ENCODE measurements at places on chromosomes 4 and X.

DNA sequence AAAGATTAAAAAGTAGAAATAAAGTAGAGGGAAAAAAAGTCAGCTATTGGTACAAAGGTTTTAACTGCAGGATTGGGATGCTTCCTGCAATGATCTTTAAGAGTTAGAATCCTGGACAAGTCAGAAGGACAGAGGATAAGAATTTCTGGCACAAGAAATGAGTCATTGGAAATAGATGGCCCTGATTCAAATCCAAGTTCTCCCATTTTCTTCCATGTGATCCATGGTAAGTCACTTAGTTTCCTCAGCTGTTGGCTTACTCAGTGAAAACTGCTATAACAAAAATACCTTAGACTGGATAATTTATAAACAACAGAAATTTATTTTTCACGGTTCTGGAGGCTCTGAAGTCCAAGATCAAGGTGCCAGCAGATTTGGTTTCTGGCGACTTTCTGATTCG is 13.3 kb upstream of the TBC1D19 start:
- no peak for DNase-seq

DNA sequence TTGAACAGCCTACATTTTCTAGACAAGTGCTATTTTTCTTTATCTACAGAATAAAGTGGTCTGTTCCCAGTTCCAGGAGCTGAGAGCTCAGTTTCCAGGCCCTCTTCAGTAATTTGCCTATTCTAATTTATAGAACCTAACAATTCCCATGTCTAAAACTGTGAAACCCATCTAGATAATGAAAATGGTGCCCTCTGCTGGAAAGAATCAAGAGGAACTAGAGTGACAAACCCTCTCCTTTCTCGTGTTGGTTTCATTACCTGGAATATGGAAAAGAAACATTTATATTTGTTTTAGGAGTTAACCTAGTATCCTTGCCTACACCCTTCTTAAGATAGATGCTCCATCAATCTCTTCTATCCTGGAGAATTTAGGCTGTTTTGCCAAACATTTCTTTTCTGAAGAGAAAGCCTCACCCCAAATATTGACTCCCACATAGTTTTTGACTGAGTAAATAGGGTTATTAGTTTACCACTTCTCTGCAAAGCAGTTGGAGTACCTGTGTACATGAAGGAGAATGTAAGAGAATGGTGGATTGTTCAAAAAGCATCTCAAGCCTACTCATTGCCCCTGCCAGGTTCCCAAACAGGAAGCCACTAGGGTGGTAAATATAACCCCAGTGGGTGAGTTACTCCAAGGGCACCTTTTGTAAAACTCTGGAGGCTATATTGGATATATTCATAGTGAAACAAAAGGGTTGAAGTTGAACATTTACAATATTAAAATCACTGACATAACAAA is 121.6 kb downstream of the RASL11B start:
- no peak for DNase-seq

DNA sequence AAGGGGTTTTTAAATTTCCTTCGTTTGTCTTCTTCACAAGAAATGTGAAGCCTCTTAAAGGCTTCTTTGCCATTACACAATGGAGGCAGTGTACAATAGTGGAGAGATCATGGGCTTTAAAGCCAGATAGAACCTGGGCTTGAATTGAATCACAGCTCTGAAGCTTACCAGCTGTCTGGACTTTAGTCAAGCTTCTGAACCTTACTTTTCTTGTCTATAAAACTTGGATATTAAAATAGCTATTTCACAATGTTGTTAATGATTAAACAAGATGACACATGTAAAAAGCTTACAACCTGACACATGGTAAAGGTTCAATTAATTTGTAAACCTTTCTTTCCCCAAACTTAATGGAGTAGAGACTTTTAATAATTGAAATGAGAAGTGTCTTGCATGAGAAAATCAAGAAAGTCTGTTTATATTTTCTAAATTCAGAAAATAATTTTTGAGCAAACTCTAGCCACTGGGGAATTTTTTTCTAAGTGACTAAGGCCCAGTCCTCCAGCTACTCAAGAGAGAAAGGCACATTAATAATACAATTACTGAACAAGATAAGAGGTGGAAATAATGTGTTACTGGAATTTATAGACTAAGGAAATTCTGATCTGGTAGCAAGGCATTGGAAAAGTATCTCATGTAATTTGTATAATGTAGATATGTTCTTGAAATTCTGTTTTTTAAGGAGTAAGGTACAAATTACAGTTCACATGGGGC is 21.7 kb upstream of the TBC1D8B start:
- no peak for DNase-seq

DNA sequence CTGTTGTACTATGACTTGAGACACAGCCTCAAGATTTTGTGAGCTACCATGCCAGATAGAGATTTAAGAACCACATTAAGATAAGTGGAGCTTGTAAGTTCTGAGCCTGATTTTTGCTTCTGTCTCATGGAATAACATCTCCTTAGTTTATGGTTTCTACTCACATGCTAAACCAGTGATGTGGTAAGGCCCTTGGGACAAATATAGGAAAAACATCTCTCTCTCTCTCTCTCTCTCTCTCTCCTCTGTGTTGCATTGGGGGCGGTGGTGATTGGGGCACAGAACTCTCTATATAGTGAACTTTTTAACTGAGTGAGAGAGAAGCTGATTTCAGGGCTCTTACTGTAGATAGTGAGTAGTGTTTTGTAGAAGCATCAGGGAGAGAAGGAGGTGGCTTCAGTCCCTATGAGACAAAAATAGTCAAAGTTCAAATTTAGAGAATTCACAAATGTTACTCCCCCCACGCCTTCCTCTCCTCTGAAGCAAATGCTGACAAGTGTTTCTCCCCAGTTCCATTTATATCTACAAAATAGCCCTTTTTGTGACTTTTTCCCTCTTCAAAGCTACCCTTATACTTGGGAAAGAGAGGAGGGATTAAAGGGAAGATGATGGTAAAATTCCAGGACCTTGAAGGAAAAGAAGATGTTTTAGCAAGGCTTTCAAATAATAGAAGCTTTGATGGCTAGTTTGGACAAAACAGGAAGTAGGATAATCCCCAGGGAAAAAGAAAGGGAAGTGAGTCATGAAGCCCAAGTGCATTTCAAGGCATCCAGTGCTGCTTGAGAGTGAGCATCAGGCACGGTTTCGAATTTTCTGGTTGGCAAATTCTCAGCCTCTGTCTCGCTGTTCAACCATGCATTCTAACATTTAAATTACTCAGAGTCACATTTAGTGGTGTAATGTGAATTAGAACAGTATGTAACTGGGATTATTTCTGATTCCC is 134.3 kb upstream of the AP1S2 start:
- DNase-seq: no peak

GRCh38 chr4:143381189-143382118 is 44.8 kb downstream of the GAB1 start:
- DNase-seq: no peak

DNA sequence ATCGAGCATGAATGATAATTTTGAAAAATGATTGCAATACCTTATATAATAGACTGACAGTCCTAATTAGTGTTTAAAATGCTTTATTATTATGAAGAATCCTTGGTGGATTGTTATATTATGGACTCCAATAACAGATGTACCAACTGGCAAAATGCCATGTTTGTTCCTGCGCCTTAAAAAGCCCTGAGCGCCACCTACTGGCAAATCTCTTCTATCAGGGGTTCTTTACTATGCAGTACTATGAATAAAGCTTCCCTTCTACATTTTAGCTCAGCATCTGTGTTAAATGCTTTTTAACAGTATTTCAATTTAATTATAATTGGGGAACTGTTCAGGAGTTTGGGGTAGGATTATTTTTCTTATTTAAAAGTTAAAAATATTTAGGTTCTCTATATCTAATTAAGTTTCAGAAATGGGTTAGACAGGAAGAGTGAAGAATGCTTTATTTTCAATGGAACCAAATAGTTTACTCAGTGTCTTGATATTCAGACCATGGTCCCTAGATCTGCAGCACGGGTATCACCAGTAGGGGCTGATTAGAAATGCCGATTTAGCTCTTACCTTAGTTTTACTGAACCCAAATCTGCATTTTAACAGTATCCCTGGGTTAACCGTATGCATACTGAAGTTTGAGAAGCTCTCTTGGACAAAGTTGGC is 20.0 kb downstream of the CFAP97 start:
- DNase-seq: peak; percentile 29

DNA sequence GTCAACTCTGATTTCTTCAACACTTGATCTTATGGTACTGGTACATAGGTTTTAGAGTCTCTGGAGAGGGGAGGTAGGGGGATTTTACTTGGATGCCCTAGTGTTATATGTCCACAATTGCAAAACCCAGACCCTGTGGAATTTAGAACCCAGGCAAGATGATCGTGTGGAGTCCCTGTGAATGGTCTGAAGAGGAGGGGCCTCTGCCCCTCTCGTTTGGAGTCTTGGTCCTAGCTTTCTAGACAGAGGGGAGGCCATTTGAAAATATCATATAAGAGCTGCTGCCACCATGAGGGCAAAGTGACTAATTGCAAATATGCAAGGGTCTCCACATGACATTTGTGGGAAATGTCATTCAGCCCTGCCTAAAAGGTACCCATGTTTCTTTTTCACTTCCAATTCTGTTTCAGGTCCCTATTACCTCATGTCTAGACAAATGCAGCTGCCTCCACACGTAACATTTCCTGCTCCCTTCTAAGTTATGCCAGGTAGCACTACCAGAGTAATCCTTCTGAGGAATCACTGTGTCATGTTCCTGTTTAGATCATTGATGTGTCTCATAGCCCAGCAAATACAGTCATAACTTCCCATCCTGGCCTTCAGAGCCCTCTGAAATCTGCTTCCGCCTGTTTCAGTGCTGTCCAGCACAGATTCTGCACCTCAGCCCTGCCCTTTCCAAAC is 126.8 kb downstream of the KLHL8 start:
- no peak for DNase-seq

DNA sequence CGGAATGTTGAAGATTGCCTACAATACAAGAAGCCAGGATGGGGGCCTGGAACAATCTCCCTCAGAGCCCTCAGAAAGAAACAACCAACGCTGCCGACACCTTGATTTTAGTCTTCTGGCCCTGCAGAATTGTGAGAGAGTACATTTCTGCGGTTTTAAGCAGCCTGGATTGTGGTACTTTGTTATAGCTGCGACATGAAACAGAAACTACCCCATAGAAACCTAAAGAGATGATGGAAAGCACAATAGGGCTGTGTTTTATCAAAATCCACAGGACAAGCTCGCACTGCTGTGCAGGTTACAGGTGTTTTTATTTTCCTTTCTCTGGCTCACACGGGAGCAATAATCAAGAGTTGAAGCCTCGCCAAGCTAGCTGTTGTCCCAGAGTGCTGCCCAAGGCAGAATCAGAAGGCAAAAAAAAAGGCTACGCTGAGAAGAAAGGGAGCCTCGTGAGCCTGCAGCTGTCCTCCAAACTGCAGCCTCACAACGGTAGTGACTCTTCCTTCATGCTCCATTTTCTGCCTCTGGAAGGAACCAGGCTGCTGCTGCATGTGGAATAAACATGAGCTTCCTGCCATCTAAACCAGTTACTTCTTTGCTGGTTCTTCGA is 232.4 kb downstream of the LDB2 start:
- no peak for DNase-seq

- no peak for DNase-seq
Observed at GRCh38 chr4:142406917-142407501, 439.1 kb downstream of the INPP4B start.

DNA sequence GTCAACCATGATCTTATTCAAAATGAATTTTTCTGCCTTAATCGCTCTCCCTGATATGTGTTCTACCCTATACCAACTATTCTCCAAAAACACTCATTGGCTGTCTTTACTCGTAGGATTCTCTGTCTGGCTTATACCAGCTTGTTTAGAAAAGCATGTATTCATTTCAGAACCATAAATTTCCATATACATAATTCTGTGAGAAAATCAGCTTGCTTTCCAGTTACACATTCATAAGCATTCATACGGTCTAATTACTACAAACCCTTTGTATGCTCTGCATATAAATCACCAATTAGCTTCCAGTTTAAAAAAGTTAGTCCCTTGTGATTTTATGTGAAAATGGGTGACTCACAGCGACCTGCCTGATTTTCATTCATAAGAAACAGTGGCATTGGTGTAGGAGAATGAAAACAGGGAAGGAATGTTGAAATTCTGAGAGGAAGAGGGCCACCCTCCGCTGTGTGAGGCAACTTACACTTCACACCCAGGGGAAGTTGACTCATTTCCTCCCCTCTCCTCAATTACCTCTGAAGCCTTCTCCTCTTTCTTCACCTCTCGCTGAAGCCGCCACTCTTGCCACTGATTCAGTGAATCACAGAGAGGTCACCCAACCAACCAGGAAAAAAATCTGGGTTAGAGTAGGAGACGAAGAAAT is 63.3 kb downstream of the MEPE start:
- DNase-seq: no peak

- DNase-seq: no peak
Observed at GRCh38 chrX:144648788-144649187, 598.5 kb upstream of the SPANXN1 start.

DNA sequence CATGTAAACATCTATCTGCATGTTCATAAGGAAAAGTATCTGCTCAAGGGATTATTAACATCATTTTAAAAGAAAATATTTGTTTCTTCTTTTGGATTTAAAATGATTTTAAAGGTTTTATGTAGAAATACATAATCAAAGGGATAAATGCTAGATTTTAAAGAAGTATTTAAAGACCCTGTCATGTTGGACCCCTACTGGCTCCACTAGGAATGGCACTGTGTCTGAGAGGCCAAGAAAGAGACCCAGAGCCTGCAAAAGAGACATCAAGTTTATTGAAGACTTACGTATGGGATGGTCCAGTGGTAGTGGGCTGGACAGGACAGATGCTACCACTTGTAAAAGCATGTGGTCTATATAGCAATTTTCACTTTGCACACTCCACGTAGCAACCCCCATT is 78.7 kb upstream of the PCDH18 start:
- no peak for DNase-seq

GRCh38 chr4:93466446-93466845 is 362.1 kb upstream of the ATOH1 start:
- DNase-seq: no peak

- no peak for DNase-seq
Observed at GRCh38 chrX:29662759-29663503, 552.4 kb upstream of the MAGEB2 start.

DNA sequence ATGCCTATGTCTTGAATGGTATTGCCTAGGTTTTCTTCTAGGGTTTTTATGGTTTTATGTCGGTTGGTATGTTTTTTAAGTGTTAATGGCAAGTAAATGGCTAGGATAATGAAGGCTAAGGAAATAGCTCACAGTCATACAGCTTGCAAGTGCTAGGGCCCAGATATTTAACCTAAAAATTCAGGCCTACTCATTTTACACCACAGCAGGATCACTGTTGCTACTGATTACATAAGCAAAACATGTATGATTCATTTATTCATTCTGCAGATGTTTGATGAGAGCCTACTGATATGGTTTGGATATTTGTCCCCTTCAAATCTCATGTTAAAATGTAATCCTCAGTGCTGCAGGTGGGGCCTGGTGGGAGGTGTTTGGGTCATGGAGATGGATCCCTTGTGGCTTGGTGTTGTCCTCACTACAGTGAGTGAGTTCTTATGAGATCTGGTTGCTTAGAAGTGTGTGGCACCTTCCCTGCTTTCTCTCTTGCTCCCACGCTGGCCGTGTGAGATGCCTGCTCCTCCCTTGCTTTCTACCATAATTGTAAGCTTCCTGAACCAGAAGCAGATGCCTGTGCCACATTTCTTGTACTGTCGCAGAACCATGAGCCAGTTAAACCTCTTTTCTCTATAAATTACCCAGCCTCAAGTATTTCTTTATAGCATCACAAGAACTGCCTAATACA is 175.5 kb downstream of the MAPK10 start:
- DNase-seq: no peak
